ENCODE measurements at places on chromosomes 1 and 21. TPM values are rescaled to one million over a fixed set of nuclear protein-coding genes. Genes with fewer than 3 reads are reported as not detected.

PLA2G2C gene
- total RNA-seq, result not detected

UTS2 gene
- not detected for total RNA-seq

LELP1 gene
- total RNA-seq, result not detected

CASQ2 gene
- not detected for total RNA-seq

OLFML2B gene
- total RNA-seq, result not detected

PRAMEF1 gene
- not detected for total RNA-seq

All from activated CD8-positive, alpha-beta memory T cell treated with anti-CD3 and anti-CD28 coated beads for 36 hours (primary cell).